ENCODE measurements at places on chromosomes 7 and 10.

DNA sequence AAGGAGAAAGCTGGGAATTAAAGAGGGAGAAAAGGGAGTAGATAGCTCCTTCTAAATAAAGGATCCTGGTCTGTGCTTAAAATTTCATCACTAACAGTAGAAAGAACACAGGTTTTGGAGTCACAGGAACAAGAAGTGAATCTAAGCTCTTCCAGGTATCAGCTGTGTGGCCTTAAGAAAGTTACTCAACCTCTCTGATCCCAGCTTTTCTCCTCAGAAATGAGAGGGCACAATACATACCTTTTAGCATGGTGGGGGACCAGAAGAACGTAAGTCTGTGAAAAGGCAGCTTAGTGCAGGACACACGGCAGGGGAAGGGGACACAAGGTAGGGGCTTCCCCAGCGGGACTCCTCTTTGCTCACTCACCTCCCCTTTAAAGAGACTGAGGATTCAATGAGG, 13.4 kb downstream of the GFRA1 start:
- DNase-seq, result no peak

GRCh38 chr7:158802535-158803366, 26.6 kb downstream of the ESYT2 start:
- no peak for DNase-seq

- DNase-seq, result no peak
Measured at GRCh38 chr10:16681521-16681920, 135.7 kb downstream of the RSU1 start.

DNA sequence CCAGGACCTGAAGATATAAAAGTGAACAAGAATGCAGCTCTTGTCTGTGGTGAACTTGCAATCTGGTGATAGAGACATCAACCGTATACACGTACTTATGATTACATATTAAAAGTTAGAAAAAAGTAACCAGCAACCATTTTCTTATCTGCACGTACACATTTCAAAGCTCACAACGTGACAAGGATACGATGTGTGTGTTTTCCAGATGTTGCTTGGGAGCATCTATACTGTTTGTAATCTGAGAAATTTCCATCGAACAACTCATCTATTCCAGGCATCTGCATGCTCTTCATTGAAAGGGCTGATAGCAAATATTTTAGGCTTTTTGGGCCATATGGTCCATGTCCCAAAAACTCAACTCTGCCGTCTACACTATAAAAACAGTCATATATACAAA, 23.3 kb downstream of the MALRD1 start:
- DNase-seq, result no peak

DNA sequence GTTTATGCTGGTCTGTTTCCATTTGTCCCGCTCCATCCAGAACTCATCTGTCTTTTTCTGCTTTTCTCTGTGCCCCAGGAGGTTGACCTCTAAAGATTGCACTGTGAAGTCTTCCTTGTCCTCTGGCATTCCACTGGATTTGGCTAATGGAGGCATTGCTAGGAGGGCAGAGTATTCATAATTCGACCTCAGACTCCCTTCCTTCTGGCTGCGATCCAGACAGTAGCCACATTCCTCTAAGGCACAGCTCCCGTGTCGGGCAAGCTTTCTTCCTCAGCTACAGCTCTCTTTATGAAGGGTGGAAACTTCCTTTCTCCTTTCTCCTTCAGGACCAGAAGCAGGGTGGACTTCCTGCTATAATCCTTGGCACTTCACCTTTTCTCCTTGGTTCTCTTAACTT, 175.9 kb downstream of the BAMBI start:
- no peak for DNase-seq

GRCh38 chr7:75660566-75661215, 78.0 kb downstream of the HIP1 start:
- no peak for DNase-seq

- DNase-seq, result no peak
Measured at GRCh38 chr7:69676247-69676646, 78.0 kb downstream of the AUTS2 start.

- DNase-seq, result no peak
Measured at GRCh38 chr10:92691591-92692079, 1.9 kb downstream of the HHEX start.

GRCh38 chr7:44541-44896, 147.9 kb upstream of the FAM20C start:
- no peak for DNase-seq

GRCh38 chr7:6015917-6016652, 7.0 kb downstream of the AIMP2 start:
- no peak for DNase-seq

DNA sequence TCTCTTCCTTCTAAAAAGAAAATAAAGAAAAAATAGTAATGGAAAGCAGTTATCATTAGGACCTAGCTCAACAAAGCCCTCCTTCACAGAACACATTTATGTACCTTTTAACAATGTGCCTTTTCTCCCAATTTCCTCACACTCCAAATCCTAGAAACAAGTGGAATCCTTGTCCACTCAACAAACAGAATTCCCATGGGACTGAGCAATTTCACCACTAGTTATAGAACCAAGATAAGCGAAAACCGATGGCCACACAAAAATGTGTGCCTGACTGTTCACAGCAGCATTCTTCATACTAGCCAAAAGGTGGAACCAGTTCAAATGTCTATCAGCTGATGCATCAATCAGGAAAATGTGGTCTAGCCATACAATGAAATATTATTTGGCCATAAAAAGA, 17.3 kb downstream of the DCLRE1C start:
- DNase-seq, result no peak

GRCh38 chr10:7948371-7949000, 106.0 kb upstream of the GATA3 start:
- no peak for DNase-seq

- no peak for DNase-seq
Measured at GRCh38 chr10:28468707-28469483, 64.0 kb upstream of the WAC start.

DNA sequence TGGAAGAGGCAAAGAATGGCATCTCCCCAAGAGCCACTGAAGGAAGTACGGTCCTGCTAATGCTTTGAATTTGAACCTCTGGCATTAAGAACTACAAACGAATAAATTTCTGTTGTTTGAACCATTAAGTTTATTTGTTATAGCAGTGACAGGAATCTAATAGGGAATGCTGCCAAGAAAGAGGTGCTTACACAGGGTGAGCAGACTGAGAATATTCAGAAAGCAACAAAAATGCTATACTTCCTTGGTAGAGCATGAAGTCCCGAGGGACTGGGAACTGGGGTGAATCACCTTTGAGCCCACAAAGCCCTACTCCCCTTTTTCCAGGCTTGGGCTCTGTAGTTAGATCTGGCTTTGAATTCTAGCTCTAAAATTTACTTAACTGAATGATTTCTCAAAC, 45.0 kb downstream of the PANK1 start:
- no peak for DNase-seq

- DNase-seq, result no peak
Measured at GRCh38 chr7:42151309-42151708, 85.7 kb downstream of the GLI3 start.

- DNase-seq, result no peak
Measured at GRCh38 chr7:13532028-13532753, 457.3 kb downstream of the ETV1 start.

GRCh38 chr7:83876593-83876992, 227.7 kb upstream of the SEMA3E start:
- no peak for DNase-seq

DNA sequence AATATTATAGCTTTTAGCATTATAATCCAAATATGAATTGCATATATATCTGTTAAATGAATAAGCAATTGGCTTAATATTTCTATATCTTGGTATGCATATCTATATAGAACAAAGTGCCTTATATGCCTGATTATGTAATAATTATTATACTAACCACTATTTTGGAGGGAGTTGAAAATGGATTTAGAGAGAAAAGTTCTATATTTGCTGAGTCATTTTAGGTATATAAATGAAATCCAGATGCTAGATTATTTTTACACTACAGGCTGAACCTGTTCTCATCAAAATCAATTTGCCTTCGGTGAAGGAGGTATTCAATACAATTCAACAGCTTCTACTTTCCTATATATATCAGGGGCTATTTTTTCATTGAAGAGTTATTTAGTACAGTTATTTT, 276.4 kb downstream of the PCLO start:
- no peak for DNase-seq

GRCh38 chr7:128705891-128706333, 33.2 kb upstream of the CALU start:
- no peak for DNase-seq

DNA sequence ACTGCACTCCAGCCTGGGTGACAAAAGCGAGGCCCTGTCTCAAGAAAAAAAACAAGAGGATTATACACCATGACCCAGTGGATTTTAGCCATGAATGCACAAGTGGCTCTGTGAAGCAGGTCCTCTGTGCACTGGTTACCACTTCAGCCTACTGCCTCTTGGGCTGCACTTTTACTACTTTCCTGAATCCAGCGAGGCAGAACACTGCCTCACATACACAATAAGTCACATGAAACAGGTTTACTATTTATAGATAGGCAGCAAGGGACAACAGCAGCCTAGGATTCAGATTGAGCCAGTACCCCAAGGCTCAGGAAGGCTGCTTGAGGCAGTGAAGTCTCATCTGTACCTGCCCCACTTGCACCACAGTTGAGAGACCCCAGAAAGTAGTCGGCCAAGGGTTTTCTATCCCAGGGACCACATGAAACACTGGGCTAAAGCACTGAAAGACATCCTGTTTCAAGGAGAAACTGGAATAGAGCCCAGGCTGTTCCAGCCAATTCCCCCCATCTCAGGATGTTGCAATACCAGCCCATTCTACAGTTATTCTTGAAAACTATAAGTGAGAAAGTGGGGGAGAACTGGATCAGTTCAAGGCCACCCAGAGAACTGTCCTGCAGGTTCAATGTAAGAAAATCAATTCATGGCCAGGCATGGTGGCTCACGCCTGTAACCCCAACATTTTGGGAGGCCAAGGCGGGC, 10.3 kb upstream of the OGDH start:
- no peak for DNase-seq
